ENCODE measurements at places on chromosomes 16 and 17.
A peak's percentile ranks its signal among the peaks of the same experiment; 100 is the strongest.

GRCh38 chr16:89104930-89105571 lies 11.4 kb downstream of the ACSF3 start:
- DNase-seq, result no peak

GRCh38 chr17:43701318-43701743 lies 39.6 kb upstream of the MEOX1 start:
- DNase-seq, result peak; percentile 19

DNA sequence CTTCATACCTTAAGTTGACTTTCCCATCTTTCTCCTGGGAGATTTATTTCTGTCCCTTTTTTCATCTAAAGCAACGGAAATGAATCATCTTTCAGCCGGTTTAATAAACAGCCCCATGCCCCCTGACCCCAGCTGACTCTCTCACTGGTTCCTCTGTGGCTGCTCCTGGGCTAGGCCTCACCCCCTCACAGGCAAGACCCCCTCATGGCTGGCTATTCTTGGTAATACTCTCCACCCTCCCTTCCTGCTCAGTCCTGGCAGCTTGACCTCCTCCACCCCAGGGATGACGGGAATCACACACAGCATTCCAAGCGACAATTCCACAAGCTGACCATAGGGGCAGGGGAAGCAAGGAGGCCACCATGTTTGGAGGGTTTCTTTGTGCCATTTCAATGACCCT lies 1.5 kb upstream of the ADAP2 start:
- no peak for DNase-seq

DNA sequence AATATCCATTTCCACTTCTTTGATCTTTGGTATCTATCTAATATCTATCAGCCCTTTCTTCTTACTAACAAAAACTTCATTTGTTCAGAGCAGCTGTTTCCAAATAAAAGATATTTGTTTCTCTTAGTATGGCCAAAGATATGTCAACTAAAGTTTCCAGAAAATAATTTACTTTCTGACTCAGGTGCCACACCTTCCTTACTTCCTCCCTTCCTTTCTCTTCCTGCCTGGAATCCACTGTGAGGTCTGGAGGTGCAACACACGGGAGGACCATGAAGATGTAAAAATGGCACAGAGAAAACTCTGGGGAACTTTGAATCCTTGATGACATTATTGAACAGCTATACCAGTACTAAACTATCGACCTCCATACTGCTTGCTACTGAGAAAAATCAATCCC lies 14.0 kb downstream of the MED13 start:
- no peak for DNase-seq

- DNase-seq, result no peak
These were observed 157.6 kb downstream of the RAB11FIP4 start for GRCh38 chr17:31549121-31549524.

- DNase-seq, result no peak
These were observed 23.1 kb downstream of the RAB11FIP4 start for GRCh38 chr17:31414550-31414918.

DNA sequence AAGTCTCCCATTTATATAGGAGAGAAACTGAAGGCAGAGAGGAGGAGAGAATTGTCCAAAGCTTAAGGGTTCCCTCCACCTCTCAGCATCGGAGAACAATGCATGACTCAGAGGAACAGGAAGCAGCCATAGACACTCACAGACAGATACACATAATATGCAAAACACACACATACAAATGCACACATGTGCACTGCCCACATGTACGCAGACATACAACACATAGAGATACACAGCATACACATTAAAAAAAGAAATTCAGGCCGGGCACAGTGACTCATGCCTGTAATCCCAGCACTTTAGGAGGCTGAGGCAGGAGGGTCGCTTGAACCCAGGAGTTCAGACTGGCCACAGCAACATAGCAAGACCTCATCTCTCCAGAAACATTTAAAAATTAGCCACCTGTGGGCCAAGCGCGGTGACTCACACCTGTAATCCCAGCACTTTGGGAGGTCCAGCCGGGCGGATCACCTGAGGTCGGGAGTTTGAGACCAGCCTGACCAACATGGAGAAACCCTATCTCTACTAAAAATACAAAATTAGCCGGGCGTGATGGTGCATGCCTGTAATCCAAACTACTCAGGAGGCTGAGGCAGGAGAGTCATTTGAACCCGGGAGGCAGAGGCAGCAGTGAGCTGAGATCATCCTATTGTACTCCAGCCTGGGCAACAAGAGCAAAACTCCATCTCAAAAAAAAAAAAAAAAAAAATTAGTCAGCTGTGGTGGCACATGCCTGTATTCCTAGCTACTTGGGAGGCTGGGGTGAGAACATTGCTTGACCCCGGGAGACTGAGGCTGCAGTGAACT lies 11.3 kb downstream of the ERAL1 start:
- no peak for DNase-seq

DNA sequence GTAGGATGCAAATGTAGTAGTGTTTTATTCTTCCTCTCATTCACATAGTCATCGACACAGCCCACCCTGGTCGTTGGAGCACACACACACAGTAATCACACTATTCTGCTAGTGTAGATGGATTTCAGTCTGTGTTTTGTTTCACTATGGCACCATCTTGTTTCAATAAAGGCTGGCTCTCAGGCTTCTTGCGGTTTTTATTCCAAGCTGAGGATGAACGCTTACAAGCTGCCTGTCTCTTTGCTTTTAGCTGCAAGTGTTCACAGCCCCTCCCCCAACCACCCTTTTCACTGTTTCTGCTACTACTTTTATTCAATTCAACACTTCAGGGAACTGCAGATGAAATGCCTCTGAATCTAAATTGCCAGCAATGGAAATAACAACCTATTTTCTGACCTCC lies 140.9 kb upstream of the PMFBP1 start:
- DNase-seq, result no peak

DNA sequence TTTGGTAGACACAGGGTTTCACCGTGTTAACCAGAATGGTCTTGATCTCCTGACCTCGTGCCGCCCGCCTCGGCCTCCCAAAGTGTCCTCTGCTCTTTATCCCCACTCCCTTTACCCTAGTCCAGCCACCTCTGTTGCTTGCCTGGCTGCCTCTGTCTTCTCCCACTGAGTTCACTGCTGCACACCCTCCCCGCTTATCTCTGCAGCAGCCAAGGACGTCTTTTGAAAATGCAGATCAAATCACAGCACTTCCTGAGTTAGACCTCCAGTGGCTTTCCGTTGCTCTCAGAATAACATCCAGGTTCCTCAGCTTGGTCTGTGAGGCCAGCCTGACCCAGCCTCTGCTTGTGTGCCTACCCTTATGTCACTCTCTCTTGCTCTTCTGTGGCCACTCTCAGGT lies 5.4 kb downstream of the METTL22 start:
- DNase-seq, result no peak

DNA sequence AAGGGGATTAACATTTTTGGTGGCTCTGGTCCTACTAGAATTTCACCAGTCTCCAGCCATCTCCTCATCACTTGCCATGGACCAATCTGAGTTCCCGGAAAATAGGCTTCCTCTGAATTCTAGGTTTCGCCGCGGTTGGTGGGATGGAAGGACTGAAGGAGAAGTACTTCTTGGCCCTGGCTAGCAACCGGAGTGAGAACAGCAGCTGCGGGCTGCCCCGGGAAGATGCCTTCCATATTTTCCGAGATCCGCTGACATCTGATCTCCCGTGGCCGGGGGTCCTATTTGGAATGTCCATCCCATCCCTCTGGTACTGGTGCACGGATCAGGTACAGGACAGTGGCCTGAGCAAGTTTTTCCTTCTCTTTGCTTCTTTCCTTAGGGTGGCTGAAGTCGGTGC lies 45.0 kb downstream of the SLC5A11 start:
- no peak for DNase-seq

DNA sequence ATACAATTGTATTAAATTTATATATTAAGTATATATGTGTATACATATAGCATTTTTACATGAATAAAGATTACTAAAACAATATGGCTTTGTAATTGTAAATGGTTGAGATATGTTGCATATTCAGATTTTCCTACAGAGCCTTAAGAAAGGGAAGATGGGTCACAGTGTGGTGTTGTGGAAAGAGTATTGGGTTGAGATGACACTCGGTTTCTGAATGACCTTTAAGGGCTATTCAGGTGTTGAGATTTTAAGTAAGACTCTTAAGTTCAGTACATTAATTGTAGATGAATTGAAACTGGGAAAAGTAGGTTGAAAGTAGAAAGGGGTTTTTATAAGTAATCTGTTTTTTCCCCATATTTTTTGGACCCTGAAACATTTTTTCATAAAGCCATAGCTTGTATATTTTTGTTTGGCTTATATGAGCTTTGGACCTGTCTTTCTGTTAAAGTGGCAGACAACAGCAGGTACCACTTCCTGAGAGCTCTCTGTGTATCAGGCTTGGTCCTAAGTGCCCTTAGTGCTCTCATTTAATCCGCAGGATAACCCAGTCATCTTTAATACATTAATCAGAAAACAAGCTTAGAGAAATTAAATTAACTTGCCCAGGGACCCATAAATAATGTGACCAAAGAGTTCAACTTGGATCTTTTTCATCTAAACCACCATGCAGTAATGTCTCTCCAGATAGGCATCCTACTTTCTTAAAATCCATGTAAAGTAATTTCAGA lies 48.5 kb upstream of the MRC2 start:
- DNase-seq, result no peak

- DNase-seq, result no peak
These were observed 4.5 kb downstream of the TBX4 start for GRCh38 chr17:61456688-61457225.

GRCh38 chr16:154217-155030 lies 2.0 kb downstream of the HBZ start:
- no peak for DNase-seq

DNA sequence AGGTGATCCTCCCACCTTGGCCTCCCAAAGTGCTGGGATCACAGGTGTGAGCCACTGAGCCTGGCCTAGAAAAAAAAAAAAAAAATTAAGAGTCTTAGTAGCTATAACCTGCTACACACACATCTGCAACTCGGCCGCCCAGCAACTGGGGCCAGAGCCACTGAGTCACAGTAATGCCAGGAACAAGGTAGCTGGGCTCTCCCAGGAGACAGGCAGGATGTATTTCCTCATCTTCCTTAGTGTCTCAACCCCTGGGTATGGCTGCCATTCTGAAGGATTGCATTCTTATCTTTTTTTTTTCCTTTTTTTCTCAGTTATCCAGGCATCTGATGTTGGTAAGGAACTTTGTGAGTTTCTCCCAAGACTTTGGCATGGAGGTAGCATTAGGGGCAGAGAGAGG lies 7.1 kb upstream of the PSMD3 start:
- DNase-seq, result no peak

DNA sequence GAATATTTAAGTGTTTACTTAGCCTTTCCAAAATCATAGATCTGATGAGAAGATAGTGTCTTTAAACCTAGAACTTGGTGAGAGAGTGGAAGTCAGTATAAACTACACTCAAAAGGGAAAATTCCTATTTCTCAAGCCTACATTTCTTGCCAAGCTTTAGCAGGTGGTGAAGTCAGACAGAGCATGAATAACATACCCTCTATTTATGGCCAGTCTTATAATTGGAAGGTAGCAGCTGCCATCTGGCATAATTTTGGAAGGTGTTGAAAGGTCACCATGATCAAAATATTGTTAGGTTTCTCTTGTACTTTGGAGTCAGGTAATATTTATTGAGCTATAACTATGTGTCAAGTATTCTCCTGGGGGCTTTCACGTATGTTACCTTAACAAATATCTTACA lies 729.3 kb upstream of the KIF2B start:
- DNase-seq, result no peak

GRCh38 chr16:85473323-85473722 lies 139.8 kb upstream of the GSE1 start:
- DNase-seq, result no peak

DNA sequence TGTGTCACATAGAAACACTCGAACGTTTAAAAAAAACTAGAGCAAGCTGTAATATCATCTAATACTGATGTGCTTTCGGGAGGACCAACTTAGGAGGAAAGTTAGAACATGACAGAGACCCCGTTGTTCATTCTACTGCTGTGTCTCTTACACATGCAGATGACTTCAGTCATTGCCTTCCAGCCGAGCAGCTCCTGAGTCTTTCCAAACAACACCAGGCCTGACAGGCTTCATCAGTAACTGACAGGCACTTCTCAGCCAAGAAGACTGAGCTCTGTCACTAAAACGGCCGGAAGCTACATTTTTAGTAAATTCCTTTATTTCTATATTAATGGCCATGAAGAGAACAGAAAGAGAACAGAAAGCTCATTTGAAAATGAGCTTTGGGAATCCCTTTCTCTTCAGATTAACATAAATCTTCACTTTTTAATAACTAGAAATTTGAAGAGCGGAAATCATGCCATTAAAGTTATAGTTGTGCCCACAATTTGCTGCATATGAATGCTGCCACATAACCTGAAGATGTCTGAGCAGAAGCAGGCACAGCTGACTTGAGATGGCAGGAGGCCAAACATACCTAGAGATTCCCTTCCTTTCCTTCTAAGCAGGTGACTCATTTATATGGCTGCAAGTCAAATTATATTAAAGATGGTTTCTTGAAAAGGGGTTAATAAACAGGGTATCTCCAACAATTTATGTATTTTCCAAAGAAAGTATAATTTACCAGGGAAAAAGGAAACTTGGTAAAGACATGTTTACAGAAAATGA lies 148.9 kb downstream of the ITFG1 start:
- DNase-seq, result no peak

GRCh38 chr16:5551909-5552308 lies 454.3 kb upstream of the EEF2KMT start:
- DNase-seq, result no peak

DNA sequence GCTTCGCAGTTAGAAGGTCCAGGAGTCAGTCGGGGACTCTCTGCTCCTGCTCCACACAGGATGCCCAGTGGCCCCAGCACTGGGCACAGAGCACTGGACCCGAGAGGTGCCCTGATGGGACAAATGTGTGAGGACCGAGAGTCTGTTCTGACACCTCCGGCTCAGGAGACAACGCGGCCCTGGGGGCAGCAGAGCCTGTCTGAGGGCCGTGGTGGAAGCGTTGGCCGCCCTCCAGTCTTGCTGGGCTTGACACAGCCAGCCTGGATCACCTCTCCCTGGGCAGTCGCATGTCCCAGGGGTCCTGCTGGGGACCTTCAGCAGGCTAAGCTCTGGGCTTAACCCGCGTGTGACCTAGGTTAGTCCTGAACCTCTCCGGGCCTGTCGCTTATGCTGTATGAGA lies 23.1 kb downstream of the LGALS9 start:
- no peak for DNase-seq

DNA sequence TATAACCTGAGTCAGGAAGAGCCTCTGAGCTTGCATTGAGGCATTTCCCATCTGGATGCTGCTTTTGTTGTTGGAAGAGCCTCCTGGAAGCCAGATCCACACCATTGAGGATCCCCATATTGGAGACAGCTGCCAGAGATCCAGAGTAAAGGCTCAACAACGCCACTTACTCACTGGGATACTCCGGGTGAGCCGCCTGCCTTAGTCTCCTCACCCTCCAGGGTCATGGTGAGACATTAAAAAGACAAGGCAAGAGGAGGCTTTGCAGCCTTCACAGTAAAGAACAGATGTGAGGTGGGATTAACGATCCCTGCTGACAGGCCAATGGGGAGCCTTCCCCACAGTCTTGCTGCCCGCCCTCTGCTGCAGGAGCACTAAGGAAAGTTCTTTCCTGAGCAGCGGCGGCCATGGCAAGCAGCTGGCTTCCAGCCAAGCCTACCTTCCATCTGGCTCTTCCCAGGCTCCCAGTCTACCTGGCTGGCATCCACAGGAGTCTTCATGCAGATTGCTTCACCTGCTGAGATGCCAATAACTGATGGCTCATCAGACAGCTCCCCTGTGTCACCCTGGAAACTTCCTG lies 198.5 kb downstream of the CYLD start:
- no peak for DNase-seq

GRCh38 chr16:4706871-4707270 lies 13.5 kb downstream of the NUDT16L1 start:
- no peak for DNase-seq

Data from activated CD8-positive, alpha-beta memory T cell treated with anti-CD3 and anti-CD28 coated beads for 4 hours (primary cell).